ENCODE measurements at places on chromosomes 1 and 21.

- no peak for DNase-seq
These were observed 8.3 kb downstream of the RHOC start for GRCh38 chr1:112698366-112699310.

- DNase-seq, result no peak
These were observed 76.5 kb upstream of the C1orf21 start for GRCh38 chr1:184310157-184310819.

- DNase-seq, result no peak
These were observed 5.5 kb downstream of the RHOC start for GRCh38 chr1:112701227-112702066.

DNA sequence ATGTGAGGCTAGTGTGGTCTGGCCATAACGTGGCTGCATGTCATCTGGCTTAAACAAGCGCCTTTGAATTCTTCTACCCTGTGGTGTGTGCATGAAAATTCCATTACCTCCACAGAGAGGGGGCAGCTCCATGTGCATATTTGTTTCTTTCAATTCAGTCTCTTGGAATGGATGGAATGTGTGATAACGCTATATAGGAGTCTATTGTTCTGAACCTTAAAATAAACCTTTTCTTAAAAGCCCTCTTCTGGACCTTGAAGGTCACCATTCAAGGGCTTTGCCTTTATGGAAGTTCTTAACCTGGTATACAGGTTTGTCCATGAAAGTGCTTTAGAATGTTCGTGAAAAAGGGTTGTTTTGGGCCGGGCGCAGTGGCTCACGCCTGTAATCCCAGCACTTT lies 118.2 kb upstream of the ADGRL2 start:
- no peak for DNase-seq

- DNase-seq, result peak; percentile 23
These were observed 198.3 kb downstream of the DUSP10 start for GRCh38 chr1:221543529-221544120.

DNA sequence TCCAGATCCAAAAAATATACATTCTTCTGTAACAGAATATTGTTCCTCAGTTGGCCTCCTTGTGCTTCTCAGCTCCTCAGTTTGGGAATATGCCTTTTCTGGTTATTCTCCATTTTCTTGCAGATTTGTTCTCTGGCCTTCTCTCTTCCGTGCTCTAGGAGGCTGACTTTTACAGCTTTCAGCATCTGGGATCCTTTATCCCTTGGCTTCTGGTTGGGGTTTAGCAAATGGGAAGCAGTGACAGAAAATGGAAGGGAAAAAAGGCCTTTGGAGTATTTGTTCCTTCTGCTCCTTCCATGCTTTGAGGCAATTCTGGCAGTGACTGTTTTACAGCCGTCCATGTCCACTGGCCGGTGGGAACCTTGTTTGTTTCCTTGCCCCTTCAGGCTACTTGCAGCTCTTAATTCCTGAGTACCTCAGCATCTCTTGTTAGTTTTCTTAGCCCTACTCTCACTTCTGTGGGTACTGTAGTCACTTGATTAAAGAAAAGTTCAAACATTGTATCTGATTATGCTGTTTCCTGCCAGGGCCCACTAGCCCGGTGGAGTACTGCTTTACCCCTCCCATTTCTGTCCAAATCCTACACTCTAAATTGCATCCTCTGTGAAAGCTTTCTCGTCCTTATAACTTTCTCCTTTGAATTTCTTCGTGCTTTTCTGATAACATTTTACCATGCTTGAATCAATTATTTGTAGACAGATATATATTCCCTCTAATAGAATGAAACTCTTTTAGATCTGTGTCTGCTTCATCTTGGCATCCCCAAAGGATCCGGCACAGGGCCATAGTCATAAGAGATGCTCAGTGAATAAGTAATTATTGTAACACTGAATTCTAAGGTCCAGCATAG lies 118.2 kb downstream of the OSBPL9 start:
- no peak for DNase-seq

DNA sequence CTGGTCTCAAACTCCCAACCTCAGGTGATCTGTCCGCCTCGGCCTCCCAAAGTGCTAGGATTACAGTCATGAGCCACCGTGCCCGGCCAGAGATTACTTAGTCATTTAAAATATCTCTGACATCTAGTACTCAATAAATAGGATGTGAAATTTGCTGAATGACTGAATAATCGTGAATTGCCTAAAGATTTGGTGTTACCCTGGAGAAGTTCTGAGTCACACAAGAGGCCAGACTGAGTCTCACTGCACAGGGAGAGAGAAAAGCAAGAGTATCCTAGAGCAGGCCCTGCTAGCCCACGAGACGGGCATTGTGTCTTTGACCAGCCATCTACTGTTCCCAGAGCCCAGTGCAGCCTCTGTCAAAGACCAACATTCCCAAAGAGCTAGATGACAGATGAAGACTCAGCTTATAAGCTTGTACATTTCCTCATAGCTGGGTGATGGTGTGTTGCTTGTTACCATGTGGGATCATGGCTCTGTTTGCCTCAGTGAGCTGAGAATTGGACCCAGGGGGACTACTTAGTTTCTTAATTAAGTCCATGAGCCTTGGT lies 5.6 kb upstream of the EIF4G3 start:
- DNase-seq, result no peak

DNA sequence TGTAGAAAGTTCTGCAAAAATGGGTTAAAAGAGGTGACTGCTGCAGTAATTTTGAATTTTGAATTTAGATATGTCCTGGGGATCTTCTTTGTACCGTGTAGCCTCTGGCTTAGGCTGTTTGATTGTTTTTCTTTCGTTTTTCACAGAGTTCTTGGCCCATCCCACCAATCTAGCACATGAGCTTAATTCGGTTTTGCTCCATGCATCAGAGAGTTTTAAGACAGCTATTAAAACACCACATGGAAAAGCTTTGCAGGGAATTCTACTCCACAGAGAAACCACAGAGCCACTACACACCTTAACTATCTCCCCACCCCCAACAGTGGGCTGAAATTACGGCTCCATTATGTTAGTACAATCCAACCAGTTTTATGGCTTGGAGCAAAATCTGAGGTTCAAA lies 25.5 kb downstream of the SPAG17 start:
- DNase-seq, result no peak

- no peak for DNase-seq
These were observed 29.9 kb downstream of the FUBP1 start for GRCh38 chr1:77948841-77949424.

GRCh38 chr1:6888870-6889269 lies 103.6 kb downstream of the CAMTA1 start:
- DNase-seq, result no peak

DNA sequence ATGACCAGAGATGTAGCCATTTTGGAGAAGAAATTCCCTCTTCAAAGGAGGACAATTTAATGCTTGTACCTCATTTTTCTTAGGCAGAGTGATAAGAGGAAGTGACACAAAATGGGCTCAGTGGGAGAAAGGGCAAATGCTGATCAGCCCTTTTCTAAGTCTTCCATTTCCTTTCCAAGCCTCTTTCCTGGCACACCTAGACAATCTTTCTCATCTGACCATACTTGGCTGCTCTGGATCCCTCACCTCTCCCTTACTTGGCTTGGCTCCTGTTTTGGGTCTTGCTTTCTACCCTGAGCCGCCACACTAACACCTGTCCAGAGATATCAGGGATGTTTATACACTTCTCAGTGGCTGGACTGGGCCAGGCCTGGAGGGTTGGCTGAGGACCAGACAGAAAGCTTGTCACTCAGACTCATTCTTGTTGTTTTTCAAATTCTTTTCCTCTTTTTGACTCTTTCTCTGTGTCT lies 13.1 kb downstream of the TXNIP start:
- DNase-seq, result no peak

DNA sequence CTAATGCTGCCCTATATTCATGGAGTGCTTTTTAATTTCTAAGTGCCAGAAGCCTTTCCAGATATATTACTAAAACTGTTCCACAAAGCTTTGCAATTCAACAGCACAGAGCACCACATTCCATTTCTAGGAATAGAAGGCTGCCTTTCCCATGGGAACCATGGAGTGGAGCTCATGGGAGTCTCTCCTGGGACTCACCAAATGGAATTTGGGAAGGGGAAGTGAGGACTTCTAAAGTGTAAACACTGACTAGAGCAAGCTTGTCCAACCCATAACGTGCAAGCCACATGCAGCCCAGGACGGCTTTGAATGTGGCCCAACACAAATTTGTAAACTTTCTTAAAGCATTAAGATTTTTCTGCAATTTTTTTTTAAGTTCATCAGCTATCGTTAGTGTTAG lies 190.4 kb upstream of the TNR start:
- DNase-seq, result no peak

DNA sequence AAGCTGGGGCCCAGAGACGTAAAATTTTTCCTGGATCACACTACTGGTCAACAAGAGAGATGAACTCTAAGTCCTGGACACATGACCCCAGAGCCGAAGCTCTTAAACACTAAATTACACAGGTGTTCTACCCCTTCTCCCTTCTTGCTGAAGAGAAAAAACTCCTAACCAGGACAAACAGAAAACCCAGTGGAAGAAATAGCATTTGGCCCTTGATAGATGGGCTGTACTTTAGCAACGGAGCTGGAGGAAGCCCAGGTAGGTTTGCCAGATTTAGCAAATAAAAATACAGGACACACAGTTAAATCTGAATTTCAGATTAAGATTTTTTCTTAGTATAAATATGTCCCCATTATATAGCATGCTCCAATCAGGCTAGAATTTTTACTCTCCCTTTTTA lies 72.7 kb downstream of the DIRAS3 start:
- DNase-seq, result no peak

GRCh38 chr1:244413736-244414135 lies 38.0 kb downstream of the ADSS2 start:
- DNase-seq, result no peak

- no peak for DNase-seq
These were observed 17.6 kb downstream of the GPR137B start for GRCh38 chr1:236159704-236160539.

DNA sequence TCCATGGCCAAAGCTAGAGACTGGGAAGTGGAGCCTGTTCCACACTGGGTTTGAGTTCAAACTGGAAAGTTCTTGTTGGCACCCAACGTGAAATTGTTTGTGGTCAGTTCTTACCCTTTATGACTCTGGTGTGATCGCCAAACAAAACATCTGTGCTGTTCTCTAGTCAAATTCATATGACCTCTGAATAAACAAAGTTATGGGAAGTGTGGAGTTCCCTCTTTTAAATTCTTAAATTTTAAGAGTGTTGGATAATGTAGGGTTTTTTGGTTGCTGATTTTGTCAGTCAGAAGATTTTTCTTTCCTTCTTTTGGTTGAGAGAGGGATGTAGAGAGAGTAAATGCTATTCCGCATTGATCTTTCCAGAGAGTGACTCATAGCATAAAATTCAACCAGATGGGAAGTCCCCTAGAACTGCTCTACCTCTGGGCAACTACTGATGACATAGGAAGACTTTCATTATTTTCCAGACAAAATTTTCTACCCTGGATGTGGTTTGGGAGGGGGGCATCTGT lies 36.4 kb downstream of the CHML start:
- DNase-seq, result no peak

- DNase-seq, result no peak
These were observed 69.5 kb downstream of the XCL2 start for GRCh38 chr1:168474322-168474721.

- no peak for DNase-seq
These were observed 536.0 kb downstream of the NPHP4 start for GRCh38 chr1:5456090-5456811.

DNA sequence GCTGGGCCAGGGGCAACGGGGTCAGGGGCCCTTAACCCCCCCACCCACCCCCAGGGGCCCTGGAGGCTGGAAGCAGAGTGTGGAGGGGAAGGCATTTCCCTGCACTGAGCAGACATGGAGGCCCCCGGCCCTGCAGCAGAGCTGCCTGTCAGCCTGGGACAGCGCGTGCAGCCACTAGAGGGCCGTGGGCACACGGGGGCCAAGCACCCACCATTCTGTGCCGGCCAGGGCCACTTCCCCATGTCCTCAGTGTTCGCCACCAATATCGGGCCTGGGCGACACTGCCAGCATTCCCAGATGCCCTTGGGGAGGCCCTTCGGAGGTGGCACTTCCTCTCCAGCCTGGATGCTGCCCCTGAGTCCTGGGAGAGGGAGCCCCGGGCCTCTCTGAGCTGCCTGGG lies 23.2 kb upstream of the ARHGEF16 start:
- no peak for DNase-seq

- no peak for DNase-seq
These were observed 167.4 kb downstream of the HHAT start for GRCh38 chr1:210496063-210496462.

DNA sequence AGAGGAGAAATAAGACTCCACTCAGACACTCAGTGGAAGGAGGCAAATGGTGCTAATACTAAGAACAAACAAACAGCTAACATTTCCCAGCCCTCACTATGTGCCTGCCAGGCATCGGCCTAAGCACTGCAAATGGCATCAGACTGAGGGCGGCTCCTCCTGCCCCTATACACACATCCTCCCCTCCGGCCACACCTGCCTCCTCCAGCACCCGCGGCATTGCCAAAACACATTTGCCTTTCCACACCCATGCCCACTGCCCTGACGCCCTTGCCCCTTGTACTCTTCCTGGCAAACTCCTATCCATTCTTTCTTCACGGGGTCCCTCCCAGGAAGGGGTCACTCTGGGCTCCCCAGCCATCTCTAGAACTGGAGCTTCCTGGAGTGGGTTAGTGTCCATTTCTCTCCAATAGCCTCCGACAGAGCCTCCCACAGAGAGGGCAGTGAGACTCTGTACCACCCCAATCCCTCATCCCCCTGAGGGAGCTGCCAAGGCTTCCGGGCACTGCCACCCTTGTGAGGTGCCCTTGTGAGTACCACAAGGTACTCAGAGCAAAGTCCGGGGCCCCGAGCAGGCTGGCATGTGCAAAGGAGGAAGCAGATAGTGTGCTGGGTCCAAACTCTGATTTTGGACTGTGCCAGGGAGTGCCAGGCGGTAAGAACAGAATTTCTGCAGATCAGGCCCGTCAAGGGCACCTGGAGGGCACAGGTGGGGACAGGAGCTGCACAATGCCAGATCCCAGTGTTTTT lies 959 bp downstream of the AKR7A3 start:
- no peak for DNase-seq

- peak; percentile 20 for DNase-seq
These were observed 361.0 kb downstream of the ADGRL2 start for GRCh38 chr1:82161700-82162141.

- no peak for DNase-seq
These were observed 158.1 kb downstream of the ST6GALNAC3 start for GRCh38 chr1:76232666-76233065.

GRCh38 chr21:34020005-34020847 lies 53.2 kb upstream of the MRPS6 start:
- DNase-seq, result no peak

GRCh38 chr21:16815243-16815642 lies 697.6 kb upstream of the CXADR start:
- no peak for DNase-seq
